ENCODE measurements at places on chromosomes 12 and 14. TPM values are rescaled to one million over a fixed set of nuclear protein-coding genes. Genes with fewer than 3 reads are reported as not detected.
A peak's percentile ranks its signal among the peaks of the same experiment; 100 is the strongest.

GRCh38 chr12:68904351-68904962 lies 28.5 kb downstream of the CPM start:
- no peak for DNase-seq

The CMKLR1 gene
- total RNA-seq = not detected

The TBX3 gene
- not detected for total RNA-seq

- no peak for DNase-seq
These were observed 821.1 kb upstream of the FOXG1 start for GRCh38 chr14:27945512-27945911.

DNA sequence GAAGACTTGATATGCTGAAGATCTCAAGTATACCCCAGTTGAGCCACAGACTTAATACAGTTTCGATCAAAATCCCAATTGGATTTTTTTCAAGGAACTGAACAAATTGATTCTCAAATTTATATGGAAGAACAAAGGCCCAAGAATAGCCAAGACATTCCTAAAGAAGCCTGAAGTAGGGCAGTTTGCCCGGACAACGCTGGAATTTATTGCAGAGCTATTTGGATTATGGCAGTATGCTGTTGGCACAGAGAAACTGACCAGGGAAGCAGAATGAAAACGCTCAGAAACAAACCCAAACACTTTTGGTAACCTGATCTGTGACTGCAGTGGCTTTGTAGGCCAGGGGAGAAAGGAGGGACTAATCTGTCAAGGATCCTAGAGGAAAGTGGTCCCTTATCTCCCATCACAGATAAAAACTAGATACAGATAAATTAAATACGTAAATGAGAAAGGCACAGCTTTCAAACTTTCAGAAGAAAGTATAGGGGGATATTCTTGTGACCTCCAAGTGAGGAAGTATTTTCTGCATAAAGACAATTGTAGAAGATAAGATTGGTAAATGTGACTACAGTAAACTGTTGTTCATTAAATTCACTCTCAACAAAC lies 35.9 kb upstream of the GSC start:
- DNase-seq = no peak

The GCH1 gene
- total RNA-seq = 52.3 TPM

DNA sequence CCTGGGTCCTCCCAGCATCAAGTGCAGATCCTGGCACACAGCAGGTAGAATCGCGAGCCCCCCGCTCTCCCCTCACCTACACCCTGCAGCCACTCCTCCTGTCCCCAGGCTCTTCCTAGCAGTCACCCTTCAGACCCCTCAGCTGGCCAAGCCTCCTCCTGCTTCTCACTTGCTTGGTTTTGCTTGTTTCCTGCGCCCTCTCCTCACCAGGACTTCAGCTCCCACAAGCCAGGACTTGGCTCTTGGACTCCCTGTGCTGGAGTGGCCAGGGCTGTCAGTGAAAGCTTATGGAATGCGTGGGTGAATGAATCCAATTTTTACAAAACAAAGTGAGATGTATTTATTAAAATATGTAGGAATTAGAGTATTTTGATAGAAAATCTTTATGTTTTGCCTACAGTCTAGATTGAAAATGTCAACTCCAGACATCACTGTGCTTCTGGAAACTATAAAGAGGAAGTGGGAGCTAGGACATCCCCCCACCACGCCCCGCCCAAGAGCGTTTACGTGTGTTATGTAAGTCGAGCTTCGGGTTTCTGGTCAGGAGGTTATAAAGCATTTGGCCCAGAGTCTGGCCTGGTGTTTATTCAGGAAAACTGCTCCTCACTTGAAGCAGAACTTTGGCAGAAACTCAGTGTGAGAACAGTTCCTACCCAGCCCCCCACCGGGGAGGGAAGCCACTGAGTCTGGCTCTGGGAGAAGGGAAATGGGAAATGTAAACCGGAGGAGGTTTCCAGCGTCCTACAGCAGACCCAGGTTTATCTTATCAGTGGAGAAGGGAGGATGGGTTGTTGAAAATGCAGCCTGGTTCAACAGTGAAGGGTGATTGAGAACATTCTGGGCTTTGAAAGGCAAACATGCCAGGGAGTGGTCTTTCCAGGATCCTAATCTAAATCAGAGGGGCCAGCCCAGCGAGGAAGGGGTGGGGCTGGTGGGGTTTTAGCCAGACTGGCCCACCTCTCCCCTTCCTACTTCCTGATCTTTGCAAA lies 8.8 kb downstream of the ALDH2 start:
- no peak for DNase-seq

The NRXN3 gene
- total RNA-seq = not detected

The CLEC9A gene
- not detected for total RNA-seq

DNA sequence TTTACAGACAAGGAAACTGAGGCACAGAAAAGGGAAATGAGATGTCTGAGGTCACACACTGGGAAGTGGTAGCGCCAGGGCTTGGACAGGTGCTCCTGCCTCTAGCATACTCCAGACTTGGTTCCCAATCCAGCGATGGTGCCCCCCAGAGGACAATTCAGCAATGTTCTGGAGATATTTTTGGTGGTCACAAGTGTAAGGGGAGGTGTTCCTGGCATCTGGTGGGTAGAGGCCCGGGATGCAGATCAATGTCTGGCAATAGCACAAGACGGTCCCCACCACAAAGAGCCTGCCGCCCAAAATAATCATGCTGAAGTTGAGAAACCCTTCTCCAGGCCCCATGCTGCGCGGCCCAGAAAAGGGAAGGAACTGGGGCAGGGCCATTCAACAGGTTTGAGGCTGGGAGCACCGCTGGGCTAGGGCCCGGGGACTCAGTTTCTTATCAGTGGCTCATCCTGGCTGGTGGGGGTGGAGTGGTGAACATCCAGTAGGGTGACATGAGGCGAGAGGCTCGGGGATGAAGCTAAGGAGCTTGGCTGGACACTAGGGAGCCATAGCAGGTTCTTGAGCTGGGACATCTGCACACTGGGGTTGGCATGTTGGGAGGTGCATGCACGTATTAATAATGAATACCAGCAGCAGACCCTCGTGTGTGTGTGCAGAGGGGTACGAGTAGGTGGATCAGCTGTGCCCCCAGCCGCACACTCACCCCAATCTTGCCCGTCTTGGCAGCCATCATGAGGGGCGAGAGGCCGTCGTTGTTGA lies 35.1 kb downstream of the TRPV4 start:
- DNase-seq = no peak

DNA sequence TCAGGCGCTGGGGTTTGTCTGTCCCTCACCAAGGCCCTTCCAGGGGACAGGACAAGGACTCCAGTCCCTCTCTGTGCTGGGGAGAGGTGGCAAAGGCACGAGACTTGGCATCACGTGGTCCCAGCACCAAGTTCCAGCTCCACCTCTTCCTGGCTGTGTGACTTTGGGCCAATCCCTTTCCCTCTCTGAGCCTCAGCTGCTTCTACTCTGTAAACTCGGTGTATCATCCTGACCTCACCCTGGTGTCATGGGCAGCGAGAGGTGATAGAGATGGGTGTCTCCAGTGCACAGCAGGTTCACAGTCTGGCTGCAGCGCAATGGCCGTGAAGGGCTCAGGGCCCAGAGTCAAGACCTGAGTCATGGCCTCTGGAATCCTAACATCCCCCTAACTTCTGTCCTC lies 54.0 kb downstream of the MVK start:
- DNase-seq = no peak

DNA sequence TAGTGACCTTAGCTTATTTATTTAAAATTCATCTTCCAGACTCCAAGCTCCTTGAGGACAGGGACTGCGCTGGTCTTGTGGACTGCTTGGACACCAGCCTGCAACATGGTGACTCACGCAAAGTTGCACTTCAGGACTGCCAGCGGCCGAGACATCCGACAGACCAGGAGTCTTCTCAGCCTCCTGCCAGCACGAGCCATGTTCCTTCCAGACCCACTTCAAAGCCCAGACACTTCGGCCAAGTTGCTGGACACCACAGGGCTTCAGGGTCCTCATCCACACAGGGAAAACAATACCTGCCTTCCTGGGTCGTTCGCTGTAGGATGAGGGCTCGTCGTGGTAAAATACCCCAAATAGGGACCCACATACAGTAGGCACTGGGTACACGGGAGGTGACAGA lies 88.7 kb downstream of the BCL11B start:
- no peak for DNase-seq

The DUSP16 gene
- 64.8 TPM for total RNA-seq

The APOF gene
- not detected for total RNA-seq

The ADCY4 gene
- total RNA-seq = 2.1 TPM

DNA sequence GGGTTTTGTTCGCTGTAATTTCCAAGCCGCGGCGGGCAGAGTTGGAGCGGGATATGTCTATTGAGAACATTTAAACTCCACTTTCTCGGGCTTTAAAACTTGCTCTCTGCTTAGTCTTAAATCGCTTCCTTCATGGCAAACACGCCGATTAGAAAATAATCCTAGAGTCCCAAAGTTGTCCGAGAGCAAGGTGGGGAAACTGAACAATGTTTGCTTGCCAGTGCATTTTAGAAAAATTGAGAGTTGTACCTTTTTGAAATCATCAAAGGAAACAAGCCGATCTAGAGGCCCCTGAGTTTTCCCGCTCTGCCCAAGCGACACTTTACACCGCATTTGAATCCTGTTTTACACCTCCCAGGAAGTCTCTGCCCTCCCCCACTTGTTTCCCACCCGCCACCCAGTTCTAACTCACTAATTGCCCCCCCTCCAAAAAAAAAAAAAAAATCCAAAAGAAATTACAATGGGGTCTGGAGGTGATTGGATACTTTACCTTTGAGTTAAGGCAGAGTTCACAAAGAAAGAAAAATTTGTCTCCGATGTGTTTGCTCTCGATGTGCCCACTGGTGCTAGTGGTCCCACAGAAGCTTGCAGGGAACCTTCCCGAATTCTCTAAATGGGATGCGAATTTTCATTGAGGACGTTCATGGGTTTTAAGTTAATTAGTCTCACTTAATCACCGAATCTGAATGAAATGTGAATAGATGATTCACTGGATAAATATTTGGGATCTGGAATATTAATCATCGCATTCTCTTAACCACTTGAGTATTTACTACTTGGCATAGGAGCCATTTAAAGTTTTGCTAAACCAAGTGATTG lies 2.3 kb downstream of the HMGA2 start:
- no peak for DNase-seq

The WIF1 gene
- not detected for total RNA-seq

The P2RX4 gene
- 15.5 TPM for total RNA-seq

GRCh38 chr12:132565365-132565764 lies 45.0 kb downstream of the LRCOL1 start:
- no peak for DNase-seq

DNA sequence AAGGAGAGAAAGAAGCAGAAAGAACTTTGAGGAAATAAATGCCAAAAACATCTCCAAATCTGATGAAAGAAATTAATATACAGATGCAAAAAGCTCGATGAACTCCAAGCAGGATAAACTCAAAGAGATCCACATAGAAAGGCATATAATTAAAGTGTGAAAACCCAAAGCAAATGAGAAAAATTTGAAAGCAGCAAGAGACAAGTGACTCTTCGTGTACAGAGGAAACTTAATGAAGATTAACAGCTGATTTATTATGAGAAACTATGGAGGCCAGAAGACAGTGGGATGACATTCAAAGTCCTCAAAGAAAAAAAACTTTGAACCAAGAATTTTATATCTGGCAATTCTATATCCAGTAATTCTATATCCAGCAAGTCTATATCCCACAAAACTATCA lies 163.0 kb upstream of the TMCC3 start:
- no peak for DNase-seq

- no peak for DNase-seq
These were observed 334.4 kb upstream of the ATP2B1 start for GRCh38 chr12:90042920-90043641.

- no peak for DNase-seq
These were observed 274.7 kb downstream of the FOXN3 start for GRCh38 chr14:89142366-89142765.

- no peak for DNase-seq
These were observed 250.6 kb downstream of the MSRB3 start for GRCh38 chr12:65529106-65529505.

The C12orf54 gene
- not detected for total RNA-seq

DNA sequence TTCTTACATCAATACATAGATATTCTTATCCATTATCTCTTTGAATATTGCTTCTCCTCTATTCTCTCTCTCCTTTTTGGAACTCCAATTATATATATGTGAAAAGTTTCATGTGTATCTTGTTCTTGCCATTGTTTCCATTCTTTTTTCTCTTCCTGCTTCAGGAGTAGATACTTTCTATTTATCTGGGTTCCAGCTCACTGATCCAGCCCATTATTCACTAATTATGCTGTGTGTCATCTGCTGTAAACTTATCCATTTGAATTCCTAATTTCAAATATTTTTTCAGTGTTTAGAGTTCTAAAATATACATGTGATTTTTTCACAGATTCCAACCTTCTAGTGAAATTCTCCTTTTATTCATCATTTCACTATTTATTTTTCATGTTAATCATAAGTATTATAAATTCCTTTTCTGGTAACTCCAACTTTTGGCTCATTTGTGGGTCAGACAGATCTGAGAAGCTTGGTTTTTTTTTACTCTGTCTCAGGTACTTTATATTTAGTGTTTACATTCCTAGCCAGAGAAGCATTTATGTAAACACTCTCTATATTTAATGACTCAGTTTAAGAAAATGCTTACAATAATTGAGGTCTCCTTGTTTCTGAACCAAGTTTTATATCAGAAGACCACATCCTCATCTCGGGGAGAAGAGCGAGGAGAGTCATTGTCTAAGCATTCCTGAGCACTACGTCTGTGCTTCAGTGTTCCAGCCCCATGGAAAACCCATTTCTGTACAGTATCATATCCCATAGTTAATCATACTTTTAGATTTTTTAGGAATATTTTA lies 15.9 kb upstream of the AMIGO2 start:
- DNase-seq = no peak

The PDE3A gene
- not detected for total RNA-seq

- DNase-seq = peak; percentile 49
These were observed 43.2 kb downstream of the CYP46A1 start for GRCh38 chr14:99727096-99727870.

The MSI1 gene
- total RNA-seq = not detected

The GALNT16 gene
- total RNA-seq = 0.12 TPM

DNA sequence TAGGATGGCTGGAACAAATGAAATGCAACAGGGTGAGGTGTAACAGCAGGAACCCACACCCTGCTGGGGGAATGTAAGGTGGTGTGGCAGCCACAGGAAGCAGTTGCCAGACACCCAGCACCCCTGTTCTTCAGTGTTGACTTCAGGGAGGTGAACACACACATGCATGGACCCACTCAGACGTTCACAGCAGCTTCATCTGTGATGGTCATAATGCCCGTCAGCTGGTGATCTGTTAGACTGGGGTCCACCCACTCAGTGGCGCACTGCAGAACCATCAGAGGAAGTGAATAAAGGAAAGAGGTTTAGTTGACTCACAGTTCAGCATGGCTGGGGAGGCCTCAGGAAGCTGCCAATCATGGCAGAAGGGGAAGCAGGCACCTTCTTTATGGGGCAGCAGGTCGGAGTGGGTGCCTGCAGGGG lies 22.7 kb upstream of the TEX22 start:
- peak; percentile 74 for DNase-seq

- no peak for DNase-seq
These were observed 53.4 kb upstream of the PWP1 start for GRCh38 chr12:107632246-107632645.

DNA sequence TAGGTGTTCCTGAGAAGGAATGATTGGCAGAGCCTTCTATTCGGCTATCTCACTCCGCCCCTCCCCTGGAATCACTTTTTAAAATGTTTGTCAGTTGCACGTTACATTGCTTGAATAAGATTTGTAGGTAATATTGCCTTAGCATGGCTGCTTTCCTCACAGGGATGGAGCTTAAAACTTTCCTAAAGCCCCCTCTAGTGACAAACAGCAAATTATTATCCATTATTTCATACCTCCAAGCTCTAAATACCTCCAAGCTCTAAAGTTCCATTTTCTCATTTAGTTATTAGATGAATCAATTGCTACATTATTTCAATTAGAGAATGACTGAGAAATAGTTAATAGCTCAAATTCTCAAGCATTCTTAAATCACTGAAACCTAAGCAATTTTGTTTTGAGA lies 5.1 kb upstream of the SPATA7 start:
- DNase-seq = no peak

The SERPINA4 gene
- not detected for total RNA-seq
